ENCODE measurements at places on chromosomes 6 and 20.

- no peak for DNase-seq
Observed at GRCh38 chr20:14555676-14556075, 218.3 kb upstream of the FLRT3 start.

- no peak for DNase-seq
Observed at GRCh38 chr6:133841176-133841575, 47.7 kb upstream of the TCF21 start.

DNA sequence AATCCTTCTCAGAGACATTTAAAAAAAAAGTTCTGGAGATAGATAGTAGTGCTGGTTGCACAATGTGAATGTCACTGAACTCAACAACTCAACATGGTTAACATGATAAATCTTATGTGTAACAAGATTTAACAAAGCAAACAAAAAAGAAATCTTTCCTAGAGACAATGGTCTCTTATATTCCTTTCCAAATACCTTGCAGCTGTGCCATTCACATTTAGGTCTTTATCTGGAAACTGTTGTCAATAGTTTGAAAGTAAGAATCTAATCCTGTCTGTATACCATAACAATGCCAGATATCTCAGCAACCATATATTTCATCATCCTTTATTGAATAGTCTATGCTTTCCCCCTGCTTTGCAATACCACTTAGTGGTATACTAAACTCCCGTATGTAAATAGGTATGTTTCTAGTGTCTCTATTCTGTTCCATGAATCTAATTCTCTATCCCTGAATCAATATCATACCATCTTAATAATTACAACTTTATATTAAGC, 2.1 kb downstream of the SERAC1 start:
- no peak for DNase-seq

GRCh38 chr6:98839781-98840361, 5.5 kb downstream of the POU3F2 start:
- DNase-seq, result peak; percentile 19

DNA sequence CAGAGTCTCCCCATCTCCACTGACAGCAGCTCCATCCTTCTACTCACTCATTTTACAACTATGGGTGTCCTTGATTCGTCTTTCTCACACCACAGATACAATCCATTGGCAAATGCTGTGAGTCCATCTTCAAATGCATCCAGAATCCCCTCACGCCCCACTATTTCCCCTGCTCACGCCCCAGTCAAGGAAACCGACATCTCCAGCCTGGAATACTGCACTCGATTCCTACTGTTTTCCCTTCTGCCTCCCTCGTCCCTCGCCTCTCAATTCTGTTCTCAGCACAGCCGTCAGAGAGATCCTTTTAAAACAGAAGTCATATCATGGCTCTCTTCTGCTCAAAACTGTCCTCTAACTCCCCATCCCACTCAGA, 4.7 kb downstream of the HLA-B start:
- no peak for DNase-seq

- DNase-seq, result no peak
Observed at GRCh38 chr6:140897804-140898573, 1234.7 kb upstream of the GJE1 start.

DNA sequence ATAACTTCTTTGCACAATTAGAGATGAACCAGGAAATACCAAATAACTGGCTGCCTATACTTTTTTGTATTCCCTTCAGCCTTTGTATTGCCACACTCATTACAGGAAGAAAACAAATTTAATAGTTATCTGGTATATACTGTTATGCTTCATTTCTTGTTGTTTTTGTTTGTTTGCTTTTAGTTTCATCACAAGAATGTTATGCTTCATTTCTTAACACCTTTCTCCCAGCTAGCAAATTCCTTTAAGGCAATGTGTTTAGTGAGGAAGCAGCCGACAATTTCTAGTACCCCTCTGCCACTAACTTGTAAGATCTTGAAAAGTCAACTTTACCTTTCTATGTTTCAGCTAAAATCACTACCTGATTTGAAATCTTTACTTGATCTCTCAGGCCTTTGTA, 1.4 kb downstream of the NCOA6 start:
- DNase-seq, result no peak

All from HFFc6 (cell line).